Stimulated activated CD4-positive, alpha-beta T cell treated with anti-CD3 and anti-CD28 coated beads, Interleukin-15, amount 100 ng/mL, for 1 hour (primary cell): ENCODE measurements at places on chromosomes 11 and 22.

DNA sequence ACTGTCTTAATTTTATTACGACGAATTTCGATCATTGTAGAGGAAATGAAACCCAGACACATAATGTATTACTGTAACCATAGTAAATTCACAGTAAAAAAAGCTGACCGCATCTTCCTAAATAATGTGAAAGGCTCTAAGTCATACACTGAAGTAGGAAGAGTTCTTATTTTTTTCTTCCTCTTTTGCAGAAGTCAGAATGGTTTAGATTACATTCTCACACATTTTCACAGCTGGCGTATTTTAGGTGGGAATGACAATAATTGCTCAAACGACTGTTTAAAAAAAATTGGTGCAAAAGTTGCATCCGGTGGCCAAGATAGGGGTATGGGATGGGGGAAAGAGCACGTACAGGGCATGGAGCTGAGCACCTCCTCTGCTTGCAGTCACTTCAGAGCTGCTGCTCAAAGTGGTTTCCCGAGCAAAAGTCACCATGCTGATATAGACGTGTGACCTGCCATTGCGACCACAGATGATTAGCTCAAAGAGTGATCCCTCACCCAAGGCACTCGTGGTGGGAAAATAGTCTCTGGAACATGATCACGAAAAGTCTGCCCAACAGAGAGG, 35.3 kb downstream of the MMP13 start:
- no peak for DNase-seq

DNA sequence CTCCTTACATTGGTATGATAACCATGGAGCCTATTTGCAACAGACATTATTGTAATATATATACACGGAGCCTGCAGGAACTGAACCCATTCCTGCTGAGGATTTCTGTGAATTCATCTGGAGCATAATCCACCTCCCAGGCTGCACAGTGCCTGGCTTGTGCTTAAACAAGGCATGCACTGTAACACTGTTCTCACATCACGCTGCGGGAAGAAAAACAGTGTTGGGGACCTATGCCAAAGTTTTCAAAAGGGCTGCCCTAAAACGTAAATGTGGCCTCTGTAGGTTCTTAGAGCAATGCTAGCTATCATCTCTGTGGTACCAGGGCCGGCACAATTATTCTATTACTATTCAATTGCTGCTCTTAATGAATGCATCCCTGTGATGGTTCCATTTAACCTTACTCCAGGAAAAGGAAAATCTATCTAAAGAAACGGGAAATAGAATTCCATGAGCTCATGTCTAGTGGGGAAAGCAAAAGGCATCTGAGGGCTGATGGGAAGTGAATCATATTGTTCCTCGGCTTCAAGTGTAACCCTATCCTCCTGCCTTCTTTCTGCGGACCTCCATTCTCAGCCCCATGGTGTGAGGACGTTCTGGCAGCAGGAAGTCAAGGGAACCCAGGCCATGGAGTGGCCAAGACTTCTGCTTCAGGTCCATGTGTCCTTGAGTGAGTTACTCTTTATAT, 525.5 kb downstream of the SOX6 start:
- DNase-seq: no peak

- no peak for DNase-seq
Measured at GRCh38 chr22:43001271-43002201, 13.4 kb downstream of the PACSIN2 start.

DNA sequence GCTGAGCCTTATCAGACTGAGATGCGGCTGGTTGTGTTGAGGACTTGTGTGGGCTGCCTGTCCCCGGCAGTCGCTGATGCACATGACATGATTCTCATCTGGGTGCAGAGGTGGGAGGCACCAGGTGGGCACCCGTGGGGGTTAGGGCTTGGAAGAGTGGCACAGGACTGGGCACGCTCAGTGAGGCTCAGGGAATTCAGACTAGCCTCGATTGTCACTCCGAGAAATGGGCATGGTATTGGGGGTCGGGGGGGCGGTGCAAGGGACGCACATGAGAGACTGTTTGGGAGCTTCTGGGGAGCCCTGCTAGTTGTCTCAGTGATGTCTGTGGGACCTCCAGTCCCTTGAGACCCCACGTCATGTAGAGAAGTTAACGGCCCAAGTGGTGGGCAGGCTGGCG, 25.5 kb downstream of the CSF2RB start:
- DNase-seq: no peak

GRCh38 chr11:35166369-35167360, 27.7 kb downstream of the CD44 start:
- no peak for DNase-seq

GRCh38 chr11:71504531-71504930, 22.5 kb upstream of the KRTAP5-7 start:
- DNase-seq: no peak

DNA sequence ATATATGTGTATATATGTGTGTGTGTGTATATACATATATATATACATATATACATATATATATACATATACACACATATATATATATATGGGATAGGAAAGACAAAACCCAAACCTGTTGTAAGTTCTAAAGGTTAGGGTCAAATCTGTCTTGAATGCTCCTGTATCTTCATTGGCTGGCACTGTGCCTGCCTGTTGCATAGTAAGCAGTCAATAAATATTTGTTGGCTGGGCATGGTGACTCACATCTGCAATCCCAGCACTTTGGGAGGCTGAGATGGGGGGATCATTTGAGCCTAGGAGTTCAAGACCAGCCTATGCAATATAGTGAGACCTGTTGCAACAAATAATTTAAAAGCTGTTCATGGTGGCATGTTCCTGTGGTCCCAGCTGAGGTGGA, 205.4 kb downstream of the DBX1 start:
- DNase-seq: no peak

DNA sequence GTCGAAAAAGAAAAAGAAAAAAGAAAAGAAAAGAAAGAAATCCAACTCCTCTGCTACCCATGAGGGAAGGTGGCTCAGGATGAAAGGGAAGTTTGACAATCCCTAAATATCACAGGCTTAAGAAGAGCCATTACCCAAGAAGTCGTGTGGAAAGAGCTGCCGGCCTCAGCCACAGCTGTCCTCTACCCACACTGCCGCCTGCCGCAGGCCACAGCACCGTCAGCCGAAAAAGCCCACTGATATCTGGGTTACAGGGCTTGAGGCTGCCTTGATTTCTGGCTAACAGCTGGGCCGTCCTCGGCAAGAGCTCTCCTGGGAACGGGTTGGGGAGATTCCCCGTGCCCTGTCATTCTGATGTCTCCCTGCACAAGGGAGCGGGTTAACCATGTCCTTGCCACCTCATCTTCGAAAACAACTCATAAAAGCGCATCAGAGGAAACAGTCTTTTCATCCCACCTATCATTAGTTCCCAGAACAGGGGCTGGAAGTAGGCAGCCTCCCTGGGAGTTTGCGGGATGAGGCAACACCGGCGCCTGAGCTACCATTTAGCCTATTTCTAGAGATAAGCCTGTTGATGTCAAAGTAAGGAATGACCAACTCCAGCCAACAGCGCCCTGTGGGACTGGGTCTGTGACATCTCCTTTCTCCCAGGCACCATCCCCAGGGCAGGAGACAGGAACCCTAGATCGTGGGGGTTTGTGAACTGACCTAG, 21.8 kb upstream of the SNX32 start:
- no peak for DNase-seq

- DNase-seq: no peak
Measured at GRCh38 chr22:47486569-47487312, 724.3 kb downstream of the TBC1D22A start.

- no peak for DNase-seq
Measured at GRCh38 chr22:28935713-28936112, 52.3 kb downstream of the ZNRF3 start.

DNA sequence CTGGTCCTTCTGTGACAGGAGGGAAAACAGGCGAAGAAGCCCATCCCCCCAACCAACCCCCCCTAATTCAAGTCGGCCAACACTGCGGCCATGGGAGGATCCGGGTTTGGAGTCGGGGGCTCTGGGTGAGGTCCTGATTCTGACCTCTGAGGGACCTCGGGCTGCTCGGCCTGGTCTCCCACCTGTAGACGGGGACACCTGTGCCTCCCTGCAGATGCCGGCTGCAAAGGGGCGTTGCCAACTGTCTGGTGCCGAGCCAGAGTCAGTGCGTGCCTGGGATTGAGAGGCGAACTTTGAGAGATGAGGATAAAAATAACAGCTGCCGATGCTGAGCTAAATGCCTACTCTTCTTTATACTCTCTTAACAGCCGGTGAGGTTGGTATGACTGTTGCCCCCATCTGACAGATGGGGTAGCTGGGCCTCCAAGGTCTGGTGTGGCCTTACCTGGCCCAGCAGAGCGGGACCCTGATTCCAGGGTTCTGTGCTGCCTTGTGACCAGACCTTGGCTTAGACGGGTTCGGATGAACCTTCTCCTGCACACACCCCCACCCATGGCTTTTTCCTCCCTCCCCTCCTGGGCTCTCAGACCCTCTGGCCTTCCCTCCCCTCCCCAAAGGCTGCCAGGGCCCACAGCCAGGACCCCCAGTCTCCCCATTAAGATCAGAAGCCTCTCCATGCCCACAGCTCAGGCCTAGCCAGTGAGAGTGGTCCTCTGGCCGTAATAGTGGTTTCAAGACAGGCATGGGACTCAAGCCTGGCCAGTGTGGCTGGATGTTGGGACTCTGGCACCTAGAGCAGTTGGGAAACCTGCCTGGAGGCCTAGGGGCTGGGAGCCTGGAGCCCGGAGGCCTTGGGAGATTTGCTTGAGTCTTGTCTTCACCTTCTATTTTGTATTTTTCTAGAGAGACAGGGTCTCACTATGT, 41.7 kb downstream of the KCNJ4 start:
- no peak for DNase-seq

DNA sequence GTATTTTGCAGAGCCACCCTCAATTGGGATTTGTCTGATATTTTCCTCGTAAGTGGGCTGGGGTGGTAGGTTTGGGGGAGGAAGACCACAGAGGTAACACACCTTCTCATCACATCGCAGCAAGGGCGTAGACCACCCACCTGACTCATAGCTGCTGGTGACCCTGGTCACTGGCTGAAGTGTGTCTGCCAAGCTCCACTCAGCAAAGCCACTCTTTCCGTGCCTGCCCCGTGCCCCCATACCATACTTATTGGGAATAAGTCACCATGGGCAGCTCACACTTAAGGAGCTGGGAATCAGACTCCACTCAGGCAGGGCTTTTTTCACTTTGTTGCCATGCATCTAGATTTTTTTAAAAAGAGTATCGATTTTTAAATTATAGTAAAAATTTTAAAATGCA, 111.6 kb downstream of the PHF21B start:
- no peak for DNase-seq

DNA sequence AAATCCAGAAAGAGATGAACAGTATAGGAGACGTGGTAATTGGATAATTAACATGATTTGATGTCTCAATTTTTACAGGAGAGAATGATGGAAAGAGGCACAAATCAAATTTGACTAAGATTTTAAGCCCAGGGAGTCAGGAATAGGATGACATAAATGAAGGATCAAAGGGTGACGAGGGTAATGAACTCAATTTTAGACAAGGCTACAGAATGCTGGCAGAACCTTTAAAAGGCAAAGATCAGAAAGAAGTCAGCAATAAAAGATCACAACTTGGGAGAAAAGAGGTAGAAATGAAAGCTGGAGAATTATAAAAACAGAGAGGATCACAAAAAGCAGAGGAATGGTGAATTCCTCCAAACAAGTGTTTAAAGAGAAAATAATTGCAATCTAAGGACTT, 13.0 kb upstream of the OR8A1 start:
- DNase-seq: no peak

DNA sequence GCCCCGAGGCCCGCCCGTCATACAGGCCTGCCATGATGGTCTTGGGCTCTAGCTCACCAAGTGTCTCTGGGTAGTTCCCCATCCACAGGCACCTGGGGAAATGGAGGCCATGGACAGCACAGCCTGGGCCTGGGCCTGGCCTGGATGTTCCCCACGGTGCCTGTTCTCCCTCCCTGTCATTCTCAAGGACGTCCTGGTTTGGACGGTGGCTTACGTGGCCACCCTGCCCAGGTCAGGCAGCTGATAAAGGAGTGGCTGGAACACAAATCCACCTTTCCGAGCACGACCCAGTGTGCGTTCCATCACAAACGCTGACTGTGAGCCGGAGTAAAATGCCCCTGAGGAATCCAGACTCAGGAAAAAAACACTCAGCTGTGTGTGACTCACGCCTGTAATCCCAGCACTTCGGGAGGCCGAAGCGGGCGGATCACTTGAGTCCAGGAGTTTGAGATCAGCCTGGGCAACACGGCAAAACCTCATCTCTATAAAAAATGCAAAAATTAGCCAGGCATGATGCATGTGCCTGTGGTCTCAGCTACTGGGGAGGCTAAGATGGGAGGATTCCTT, 41.2 kb upstream of the TESMIN start:
- DNase-seq: no peak

DNA sequence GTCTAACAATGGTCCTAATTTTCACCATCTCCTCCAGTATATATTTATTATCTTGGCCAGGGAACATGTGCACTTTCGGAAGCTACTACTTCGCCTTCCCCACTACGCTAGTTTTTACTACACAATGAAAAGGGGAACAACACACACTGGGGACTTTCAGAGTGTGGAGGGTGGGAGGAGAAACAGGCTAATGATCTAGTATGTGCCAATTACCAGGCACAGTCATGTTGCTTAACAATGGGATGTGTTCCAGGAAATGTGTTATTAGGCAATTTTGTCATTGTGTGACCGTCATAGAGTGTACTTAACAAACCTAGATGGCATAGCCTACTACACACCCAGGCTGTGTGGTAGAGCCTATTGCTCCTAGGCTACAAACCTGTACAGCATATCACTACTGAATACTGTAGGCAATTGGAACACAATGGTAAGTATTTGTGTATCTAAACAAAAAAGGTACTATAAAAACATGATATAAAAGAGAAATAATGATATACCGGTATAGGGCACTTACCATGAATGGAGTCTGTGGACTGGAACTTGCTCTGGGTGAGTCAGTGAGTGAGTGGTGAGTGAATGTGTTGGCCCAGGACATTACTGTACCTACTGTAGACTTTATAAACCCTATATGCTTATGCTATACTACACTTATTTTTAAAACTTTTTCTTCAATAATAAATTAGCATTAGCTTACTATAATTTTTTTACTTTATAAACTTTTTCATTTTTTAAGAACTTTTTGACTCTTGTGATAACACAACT, 20.1 kb upstream of the CUL5 start:
- no peak for DNase-seq

DNA sequence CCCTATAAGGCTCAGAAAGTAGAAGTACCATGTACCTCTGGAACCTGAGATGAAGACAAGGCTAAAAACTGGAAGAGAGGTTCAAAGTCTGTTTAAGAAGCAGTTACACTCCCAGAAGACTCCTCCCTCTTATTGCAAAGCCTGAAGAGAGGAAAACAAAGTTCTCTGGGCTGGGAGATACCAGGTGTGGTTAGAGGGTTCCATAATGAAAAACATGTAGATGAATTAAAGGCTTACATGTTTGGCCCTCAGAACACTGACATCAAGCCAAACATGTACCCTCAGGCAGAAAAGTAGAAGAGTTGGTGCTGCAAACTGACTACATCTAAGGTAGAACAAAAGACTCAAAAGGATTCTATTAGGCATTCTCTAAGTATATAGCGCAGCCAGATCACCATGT, 205.3 kb downstream of the TTC28 start:
- no peak for DNase-seq

- DNase-seq: no peak
Measured at GRCh38 chr11:12864316-12865156, 144.6 kb upstream of the RASSF10 start.

- DNase-seq: no peak
Measured at GRCh38 chr11:130588471-130588870, 140.0 kb downstream of the ADAMTS15 start.

- no peak for DNase-seq
Measured at GRCh38 chr11:118846181-118846935, 37.3 kb upstream of the CXCR5 start.

GRCh38 chr11:66976028-66976467, 944 bp downstream of the C11orf86 start:
- no peak for DNase-seq
